ENCODE measurements at places on chromosomes 2 and 18.

DNA sequence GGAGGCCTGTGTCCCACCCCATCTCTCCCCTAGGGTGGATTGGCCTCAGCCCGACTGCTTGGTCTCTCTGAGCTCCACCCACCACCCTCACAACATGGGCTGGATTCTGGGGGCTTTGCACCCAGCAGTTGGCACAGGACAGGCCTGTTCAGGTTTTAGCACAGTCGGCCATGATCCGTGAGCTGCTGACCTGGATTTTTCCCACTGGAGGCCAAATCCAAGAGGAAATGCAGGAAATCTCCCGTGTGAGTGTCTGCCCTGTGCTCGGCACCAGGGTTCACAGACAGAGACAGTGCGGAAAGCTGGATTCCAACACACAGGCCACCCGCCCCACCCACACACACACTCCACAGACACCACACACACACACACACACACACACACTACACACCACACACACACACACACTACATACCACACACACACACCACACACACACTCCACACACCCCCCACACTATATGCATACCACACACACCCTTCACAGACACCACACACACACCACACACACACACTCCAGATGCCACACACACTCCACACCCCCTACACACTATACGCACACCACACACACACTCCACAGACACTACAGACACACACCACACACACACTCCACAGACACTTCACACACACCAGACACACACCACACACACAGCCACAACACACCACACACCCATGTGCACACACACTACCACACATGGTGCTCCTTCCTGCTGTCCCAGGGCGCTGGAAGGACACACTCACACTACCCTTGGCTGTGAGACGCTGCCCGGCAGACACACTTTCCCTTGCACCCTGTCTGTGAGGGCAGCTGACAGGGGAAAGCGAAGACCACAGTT lies 14.1 kb downstream of the MBP start:
- DNase-seq = no peak

GRCh38 chr2:196530910-196531309 lies 108.6 kb upstream of the CCDC150 start:
- no peak for DNase-seq

GRCh38 chr2:129908721-129909373 lies 70.6 kb upstream of the RAB6C start:
- no peak for DNase-seq

GRCh38 chr2:126803434-126803775 lies 95.3 kb upstream of the TEX51 start:
- no peak for DNase-seq

GRCh38 chr18:21700528-21701075 lies 4.0 kb downstream of the ABHD3 start:
- DNase-seq = no peak

- DNase-seq = no peak
Observed at GRCh38 chr2:149586063-149586462, 1.5 kb downstream of the MMADHC start.

GRCh38 chr2:85175369-85176299 lies 42.4 kb downstream of the TCF7L1 start:
- no peak for DNase-seq

DNA sequence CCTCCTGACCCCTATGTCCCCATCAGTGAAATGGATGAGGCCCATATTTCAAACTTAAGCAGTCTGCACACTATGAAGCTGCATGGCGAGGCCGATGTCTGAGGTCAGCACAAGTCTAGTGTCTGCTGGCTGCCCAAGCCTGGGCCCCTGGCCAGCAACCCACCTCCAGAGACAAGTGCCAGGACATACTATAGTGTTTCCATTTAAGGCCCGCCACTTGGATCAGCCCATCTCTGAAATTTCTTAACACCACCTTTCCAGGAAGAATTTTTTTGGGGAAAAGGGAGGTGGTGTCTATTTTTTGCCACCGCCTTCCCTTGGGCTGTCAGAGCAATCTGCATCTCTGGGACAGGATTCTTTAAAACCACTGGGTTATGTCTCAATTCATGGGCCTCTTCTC lies 1.8 kb downstream of the ACVR1 start:
- no peak for DNase-seq

DNA sequence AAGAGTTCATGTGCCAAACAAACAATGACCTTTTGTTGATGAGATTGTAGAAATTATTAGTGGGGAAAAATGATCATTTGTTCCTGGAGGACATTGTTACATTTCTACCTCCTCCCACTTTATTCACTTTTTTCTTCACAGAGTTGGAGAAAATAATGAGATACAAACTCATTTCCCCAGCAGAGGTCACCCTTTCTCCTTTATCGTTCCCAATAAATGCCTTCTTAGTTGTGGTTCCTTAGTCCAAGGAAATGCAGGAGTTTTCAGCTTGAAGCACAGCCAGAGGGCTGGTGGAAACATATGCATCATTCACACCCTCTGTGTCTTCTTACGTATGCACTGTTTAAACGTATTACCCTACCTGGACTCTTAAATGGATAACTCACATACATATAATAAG lies 108.8 kb downstream of the SLC4A3 start:
- DNase-seq = peak; percentile 40

GRCh38 chr2:158817588-158817987 lies 22.5 kb downstream of the DAPL1 start:
- no peak for DNase-seq

DNA sequence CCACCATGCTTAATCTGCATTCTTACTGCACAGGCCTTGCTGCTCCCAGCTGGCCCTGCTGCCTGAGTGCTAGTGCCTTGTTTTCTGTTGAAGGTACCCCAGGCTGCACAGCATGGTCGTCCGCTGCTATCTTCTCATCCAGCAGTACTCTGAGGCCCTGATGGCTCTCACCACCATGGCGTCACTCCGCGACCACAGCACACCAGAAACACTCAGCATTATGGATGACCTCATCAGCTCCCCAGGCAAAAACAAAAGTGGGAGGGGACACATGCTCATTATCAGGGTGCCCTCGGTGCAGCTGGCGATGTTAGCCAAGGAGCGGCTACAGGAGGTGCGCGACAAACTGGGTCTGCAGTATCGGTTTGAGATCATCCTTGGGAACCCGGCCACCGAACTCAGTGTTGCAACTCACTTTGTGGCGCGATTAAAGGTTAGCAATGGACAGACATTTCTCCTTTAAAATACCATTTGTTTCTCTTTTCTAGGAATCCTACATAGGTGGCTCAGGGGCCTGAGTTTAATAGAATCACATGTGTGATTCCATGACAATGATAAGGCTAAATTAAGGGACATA lies 110.5 kb downstream of the ESCO1 start:
- no peak for DNase-seq

GRCh38 chr18:11387880-11388279 lies 221.5 kb upstream of the SLC35G4 start:
- no peak for DNase-seq

GRCh38 chr2:148922776-148923475 lies 47.9 kb downstream of the KIF5C start:
- DNase-seq = no peak

DNA sequence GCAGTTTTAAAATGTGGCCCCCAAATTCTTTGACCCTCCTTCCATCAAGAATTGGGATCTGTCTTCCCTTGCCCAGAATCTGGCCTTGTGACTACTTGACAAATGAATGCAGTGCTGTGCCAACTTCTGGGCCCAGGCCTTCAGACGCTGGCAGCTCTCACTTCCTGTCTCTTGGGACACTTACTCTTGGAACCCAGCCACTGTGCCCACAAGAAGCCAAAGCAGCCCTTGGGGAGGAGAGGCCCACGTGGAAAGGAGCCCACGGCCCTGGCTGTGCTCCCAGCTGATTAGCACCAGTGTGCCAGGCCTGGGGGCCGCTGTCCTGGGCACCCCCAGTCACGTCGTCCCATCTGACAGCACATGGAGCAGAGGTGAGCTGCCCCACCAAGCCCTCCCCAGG lies 56.6 kb downstream of the RPL37A start:
- peak; percentile 20 for DNase-seq

DNA sequence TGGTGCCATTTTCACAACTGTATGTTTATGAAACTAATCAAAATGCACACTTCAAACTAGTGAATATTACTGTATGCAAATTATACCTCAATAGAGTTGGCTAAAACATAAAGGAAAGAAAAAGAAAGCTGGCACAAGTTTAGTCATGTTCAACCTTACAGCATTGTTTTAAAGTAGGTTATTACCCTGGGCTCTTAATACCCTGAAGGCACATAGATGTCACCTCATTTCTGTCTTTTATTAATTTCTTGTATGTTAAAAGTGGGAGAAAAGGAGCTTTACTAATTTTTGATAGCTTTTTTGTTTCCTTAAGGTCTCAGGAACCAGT lies 32.7 kb downstream of the TMEM131 start:
- DNase-seq = no peak

DNA sequence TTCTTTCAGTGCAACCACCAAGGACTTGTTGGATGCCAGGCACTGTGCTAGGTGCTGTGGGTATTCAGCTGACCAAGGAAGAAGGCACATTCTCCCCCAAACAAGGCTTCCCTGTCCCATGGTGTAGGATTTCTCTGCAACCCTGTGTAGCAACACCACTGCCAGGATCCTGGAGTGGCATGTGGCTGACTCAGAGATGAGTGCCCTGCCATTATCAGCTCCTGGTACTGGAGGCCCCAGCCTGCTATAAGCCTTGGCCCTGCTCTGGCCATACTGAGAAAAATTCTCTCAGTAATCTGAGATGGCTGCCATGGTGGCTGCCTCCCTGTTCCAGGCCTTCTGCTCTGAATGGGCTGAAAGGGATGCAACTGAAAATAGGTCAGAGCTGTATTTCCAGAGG lies 4.3 kb downstream of the SMYD5 start:
- DNase-seq = no peak

DNA sequence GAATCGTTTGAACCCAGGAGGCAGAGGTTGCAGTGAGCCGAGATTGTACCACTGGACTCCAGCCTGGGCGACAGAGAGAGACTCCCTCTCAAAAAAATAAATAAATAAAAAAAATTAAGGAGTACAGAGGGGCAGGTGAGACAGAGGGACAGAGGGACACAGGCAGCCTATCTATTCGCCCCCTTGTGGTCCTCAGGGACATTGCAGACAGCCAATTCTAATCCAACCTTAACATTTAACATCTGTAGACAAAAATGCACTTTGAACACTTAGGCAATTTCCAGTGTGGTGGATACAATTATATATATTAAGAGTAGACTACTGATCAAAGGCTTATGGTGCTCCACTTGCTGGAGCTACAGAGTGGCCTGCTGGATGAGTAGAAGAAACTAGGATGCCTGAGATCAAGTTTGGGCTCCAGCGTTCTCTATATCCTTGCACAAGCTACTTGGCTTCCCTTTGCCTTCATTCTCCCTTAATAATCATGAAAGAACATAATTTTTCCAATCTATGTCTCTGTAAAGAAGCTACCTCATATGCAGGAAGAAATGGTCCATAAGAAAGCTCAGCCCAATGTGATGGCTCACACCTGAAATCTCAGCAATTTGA lies 8.2 kb upstream of the SMARCAL1 start:
- no peak for DNase-seq

DNA sequence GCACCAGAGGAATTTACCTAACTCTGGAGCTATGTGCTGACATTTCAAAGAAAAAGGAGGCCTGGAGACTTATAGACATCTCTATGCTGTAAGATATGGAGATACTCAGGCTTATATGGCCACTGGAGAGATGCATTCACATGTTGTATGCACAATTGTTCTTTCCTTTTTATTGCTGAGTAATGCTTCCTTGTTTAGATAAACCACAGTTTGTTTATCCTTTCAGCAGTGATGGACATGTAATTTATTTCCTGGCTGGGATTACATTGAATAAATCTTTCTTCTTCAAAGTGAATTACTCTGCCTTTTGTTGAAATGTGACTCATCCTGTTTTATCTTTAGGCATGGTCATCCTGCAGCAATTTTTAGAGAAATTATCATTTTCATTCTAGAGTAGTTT lies 716.7 kb upstream of the GCFC2 start:
- no peak for DNase-seq

DNA sequence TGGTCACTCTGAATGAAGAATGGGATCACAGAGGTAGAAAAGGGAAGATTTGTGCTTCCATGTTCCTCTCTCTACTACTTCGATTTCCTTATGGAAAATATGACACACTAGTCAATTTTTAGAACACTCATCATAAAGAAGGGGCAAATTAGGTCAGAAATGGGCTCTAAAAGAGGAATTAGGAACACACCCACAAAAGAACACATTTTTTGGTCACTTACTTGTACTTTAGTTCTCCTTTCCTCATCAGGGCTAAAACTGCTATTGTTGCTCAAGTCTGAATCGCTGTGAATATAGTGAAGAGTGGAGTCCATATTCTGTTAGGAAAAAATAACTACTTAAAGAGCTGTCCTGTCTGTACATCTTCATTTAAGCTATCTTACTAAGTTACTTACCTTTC lies 52.6 kb downstream of the PPP4R1 start:
- DNase-seq = no peak
